ENCODE measurements at places on chromosomes 5 and 9.

GRCh38 chr5:58961631-58962280, 378.9 kb downstream of the RAB3C start:
- DNase-seq, result no peak

GRCh38 chr5:115379622-115380344, 83.3 kb upstream of the CCDC112 start:
- DNase-seq, result no peak

- no peak for DNase-seq
Measured at GRCh38 chr5:74152136-74152535, 488.4 kb downstream of the ENC1 start.

GRCh38 chr5:13919786-13920185, 24.7 kb downstream of the DNAH5 start:
- DNase-seq, result no peak

- DNase-seq, result no peak
Measured at GRCh38 chr5:140795259-140795641, 598 bp downstream of the PCDHA2 start.

DNA sequence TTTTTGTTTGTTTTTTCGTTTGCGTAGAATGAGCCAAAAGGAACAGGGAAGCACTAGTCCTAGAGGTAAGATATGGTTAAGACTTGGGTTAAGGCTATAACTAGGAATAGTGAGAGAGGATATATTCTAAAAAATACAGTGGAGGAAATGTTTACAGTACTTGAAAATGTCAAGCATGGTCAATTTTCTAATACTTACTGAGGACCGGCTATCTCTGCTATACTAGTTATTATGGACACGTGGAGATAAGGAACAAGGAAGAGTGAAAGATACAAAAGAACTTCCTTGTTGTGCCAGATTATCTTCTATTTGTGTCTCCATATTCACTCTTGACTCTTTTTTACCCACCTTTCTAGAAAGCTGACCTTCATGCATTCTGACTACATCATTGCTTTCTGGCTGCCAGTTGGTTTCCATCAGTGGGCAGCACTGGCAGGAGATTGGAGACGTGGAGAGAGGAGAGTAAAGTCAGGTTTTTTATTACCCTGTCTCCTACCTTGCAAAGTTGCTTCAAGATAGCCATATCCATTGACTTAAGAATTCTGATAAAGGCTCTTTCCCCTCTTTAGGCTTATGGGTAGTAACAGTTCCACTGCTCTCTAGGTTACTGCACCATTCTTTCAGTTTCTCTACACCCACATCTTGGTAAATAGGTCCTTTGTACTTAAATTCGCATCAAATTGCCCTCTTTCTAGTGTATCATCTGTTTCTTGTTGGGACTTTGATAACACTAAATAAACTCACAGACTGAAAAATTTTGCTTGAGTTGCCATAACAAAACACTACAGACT, 9.0 kb upstream of the RFX3 start:
- DNase-seq, result no peak

DNA sequence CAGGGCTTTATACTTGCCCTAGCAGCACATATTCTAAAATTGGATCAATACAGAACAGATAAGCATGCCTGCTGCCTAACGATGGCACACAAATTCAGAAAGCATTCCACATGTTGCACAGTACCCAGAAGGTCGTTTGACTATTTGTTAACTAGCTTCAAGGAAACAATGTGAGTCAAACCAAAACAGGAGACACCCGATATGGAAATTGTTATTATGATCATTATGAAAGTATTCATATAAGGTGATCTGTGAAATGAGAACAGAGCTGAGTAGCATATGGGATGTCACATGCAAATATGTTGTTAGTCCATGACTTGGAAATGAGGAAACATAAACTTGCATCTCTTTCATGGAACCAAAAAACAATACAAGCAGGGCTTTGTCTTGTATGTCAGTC, 56.3 kb upstream of the BICD2 start:
- DNase-seq, result no peak

DNA sequence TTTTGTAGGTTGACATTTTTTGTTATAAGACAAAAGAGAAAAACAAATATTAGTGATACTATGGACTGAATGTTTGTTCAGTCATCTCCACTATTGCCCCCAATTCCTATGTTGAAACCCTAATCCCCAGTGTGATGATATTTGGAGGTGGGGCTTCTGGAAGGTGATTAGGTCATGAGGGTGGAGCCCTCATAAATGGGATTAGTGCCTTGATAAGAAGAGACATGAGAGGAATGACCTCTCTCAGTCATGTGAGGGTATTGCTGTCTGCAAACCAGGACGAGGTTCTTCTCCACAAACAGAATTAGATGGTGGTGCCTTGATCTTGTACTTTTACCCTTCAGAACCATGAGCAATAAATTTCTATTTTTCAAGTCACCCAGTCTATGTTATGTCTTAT, 34.5 kb upstream of the KLF9 start:
- no peak for DNase-seq

DNA sequence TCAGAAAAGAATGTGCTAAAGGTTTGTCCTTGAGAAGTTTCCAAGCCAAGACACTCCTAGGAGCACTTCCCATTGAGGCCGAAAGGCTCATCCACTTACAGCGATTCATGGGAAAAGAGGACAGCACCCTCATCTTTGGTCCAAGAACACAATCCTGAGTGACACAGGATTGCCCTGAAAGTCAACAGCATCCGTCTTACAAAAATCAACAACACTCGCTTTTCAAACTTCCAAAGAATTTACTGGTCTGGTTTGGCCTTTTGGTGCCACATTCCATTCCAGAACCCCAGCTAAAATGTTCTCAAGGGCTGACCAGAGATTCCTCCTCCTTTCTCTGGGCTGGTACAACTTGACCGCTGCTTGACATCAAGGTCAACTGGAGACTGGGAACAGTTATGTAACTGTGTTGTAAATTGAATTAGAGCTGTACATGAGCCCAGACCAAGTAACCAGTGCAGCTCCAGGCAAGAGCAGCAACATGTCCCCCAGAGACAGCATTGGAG, 415.8 kb upstream of the PIK3R1 start:
- DNase-seq, result no peak

DNA sequence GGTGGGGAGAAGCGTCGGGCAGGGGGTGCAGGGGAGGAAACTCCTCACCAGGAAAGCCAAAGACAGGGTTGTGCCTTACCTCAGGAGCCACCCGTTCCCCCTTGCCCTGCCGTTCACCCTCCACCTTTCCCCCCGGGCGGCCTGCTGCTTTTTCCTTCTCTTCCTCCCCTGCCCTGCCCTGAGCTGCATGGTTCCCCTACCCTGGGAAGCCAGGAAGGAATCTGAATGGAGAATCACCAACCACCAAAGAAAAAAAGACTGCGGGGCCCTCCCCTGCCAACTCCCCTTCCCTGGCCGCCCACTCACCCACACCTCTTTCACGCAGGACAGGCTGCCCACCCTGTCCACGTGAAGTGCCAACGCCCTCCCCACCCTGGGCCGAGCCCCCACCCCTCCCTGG, 820 bp upstream of the NFX1 start:
- DNase-seq, result peak; percentile 46

DNA sequence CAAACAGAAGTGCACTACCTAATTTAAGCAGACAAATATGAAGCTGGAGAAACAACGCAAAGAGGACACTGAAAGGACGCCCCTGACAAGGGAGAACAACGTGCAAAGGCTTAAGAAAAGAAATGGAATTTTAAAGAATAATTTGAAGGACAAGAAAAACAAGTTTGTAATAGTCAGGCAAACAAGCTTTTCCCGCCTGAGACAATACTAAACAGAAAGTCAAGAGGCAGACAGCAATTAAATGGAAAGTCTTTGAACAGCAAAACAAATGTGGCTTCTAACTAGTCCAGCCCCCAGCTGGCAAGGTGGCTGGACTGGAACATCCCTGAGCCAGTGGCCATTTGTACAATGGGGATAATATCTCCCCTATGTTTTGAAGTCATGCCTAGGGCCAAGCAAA, 63.3 kb downstream of the SIL1 start:
- no peak for DNase-seq

All from stimulated activated CD4-positive, alpha-beta T cell treated with anti-CD3 and anti-CD28 coated beads, Interleukin-2, amount 100 ng/mL, for 24 hours (primary cell).